ENCODE measurements at places on chromosomes 5 and 9.
A peak's percentile ranks its signal among the peaks of the same experiment; 100 is the strongest.

DNA sequence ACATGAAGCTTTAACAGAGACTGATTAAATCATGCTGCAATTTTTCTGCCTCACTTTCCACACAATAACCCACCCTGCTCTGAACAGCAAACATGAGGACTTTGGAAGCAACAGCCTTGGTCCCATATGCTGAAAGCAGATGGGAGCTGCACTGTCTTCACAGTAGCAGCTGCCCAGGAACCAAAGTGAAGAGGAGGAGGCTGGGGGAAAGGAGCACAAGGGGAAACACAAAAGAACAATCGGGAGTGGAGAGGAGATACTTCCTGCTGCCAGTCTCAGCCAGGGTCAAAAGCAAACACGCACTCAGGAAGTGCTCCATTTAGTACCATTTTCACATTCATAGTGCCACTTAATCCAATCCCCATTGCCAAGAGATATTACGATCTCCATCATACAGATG is 183.3 kb upstream of the PUM3 start:
- no peak for DNase-seq

DNA sequence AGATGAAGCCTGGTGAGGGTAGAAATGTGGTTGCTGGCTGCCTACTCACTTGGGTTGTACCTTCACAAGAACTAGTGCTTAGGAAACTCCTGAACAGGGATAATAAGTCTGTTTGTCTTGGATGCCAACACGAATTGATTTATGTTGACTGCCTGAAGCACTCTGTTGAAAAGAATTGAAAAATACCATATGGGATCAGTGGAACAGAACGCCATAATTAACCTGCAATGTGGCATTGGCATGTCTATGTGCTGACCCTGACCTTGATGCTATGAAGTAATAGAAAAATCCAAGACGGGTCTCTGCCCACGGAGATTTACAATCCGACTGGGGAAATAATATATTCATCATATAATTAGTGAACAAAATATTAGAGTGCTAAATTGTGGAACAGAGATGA is 10.5 kb downstream of the LIX1 start:
- no peak for DNase-seq

DNA sequence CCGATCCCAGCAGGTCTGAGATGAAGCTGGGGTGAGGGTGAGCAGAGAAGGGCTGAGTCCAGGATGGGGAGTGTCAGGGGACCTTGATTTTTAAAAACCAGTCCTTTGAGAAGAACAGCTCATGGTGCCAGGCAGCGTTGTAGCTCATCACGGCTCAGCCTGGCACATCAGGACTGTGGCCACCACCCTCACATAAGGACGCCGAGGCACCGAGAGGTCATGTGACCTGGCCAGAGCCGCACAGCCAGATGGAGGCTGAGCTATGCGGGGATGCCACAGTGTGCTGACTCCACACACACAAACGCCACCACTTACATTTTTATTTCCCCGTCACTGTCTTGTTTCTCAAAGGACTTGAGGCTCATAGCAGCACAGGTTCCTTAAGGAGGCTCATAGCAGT is 32.9 kb upstream of the CEP72 start:
- no peak for DNase-seq

DNA sequence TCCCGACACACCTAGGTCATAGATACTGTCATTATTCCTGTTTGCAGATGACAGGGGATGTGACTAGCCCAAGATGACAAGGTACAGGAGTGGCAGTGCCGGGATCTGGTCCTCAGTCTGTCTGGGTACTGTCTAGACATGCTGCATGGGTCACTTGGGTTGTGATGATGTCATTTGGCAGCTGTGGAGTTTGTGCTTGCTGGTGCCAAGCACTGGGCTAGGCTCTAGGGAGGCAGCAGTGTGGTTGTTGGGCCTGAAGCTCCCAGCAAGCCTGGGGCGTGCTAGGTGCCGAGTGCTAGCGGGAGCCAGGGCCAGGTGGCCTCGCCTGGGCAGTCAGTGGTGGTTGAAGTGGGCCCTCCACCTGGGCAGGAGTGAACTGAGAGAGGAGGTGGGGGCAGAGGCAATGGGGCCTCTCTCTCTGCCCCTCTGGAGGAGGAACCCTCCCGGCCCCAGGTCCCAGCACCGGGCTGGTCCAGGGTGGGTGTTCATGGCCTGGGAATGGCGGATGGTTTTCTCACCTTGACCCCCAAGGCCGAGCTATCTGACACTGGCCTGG is 8.8 kb upstream of the ASB6 start:
- DNase-seq = no peak

GRCh38 chr9:134209731-134210311 is 45.5 kb upstream of the RNU6ATAC start:
- DNase-seq = no peak

DNA sequence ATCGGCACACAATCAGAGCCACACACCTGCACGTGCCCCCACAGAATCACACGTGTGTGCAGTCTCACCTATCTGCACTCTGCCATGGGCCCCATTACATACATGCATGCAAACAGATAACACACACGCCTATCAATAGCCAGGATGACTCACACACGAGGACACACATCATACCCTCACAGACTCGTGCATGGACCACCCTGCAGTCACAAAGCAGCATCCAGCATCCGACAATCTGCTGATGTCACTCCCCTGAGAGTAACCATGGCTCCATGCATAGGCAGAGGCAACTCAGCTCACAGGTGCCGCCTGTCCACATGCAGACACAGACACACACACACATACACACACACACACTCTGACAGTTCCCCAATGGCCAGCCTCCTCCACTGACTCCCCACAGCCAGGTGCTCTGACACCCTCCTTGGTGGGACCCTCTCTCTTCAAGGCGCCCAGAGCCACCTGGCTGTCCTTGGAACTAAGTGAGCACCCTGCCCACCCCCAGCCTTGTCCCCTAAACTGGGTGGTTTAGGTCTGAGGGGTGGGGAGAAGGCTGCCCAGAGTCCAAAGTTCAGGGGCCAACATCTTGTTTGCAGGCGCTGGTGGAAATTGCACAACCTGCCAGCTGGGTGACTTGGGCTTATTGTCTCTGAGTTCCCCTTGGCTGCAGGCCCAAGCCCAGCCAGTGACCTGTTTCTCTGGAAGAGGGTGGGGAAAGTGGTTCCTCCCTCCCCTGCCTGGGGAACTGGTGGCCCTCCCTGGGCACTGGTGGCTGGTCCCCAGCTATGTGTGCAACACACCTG is 34.6 kb upstream of the NEK6 start:
- peak; percentile 50 for DNase-seq

DNA sequence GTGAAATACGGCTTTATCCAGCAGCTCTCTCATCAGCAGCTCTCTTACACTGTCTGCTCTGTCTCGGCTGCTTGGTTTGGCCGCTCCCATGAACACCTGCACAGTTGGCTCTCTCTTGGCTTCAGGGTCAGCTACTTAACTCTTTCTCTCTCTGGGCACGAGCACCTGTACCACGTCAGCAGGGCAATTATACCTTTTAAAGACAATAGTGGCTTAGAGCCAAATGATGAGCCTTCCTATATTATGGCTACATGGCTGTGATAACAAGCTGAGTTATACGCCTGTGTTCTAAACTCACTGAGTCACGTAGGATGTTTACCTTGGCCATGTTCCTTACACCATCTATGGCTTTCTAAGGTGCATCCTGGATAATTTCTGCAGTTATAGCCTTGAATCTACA is 69.2 kb upstream of the CTNND2 start:
- no peak for DNase-seq

DNA sequence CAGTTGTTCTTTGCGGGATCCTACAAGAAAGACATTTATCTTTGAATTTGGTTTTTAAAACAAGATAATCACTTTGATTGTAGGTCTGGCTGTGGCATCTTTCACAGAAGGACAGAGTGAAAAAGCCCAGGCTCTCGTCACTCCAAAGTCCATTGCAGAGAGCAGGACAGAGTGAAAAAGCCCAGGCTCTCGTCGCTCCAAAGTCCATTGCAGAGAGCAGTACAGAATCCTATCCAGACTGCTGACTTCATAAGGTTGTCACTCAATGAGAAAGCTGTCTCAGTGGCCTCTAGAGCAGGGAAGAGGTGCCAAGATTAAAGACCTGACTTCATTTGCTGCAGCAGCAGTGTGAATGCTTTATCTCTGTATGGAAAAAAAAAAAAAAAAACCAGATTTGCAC is 16.3 kb upstream of the GPX8 start:
- DNase-seq = no peak

- DNase-seq = no peak
These were observed 36.5 kb upstream of the HSPA9 start for GRCh38 chr5:138611678-138612218.

DNA sequence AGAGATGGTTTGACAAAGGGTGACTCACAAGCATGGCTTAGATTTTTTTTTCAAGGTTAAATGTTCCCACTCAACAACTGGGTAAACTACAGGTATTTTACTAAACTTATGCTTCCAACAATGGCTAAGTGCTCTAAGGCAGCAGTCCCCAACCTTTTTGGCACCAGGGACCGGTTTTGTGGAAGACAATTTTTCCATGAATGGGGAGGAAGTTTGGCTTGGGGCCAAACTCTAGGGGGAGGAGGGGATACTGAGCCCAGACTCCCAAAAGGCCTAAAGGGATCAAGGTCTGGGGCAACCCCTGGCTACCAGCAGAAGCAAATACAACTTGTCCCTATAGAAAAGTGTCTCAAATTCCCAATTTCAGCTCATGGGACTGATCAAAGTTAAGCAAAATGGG is 32.0 kb upstream of the HSD17B3 start:
- DNase-seq = no peak

DNA sequence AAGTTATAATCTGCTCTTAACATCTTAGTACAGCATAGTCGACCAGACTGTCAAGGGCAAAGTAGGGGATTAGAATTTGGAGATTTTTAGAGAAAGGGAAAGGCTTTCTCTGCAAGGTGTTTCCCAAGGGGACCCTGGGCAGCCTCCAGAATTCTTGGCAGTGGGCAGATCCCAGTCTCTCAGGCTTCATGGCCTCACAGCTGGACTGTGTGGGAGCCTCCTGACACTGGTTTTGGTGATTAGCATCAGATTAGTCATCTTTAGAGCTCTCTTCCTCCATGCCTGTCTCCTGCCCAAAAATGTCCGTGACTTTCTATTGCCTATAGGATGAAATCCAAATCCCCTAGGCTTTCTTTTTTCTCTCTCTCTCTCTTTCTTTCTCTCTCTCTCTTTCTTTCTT is 370.7 kb downstream of the ZSWIM6 start:
- DNase-seq = no peak

DNA sequence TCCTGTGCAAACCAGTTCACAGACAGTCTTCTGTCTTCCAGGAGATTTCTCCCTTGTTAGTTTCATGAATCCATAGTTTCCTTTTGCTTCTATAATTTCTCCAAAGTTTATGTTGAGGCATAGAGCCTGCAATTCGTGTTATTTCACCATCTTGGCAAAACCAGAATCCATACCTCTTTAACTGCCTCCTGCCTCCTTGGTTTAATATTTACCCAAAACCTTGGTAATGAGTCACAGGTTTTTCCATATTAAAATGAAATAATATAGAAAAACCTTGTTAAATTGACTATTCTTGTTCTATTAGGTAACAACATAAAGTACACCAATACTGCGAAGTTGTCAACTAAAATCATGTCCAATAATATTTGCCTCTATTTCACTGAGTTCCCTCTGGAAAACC is 459.7 kb downstream of the HINT1 start:
- DNase-seq = no peak

GRCh38 chr9:3863686-3864085 is 337.9 kb upstream of the RFX3 start:
- DNase-seq = no peak

DNA sequence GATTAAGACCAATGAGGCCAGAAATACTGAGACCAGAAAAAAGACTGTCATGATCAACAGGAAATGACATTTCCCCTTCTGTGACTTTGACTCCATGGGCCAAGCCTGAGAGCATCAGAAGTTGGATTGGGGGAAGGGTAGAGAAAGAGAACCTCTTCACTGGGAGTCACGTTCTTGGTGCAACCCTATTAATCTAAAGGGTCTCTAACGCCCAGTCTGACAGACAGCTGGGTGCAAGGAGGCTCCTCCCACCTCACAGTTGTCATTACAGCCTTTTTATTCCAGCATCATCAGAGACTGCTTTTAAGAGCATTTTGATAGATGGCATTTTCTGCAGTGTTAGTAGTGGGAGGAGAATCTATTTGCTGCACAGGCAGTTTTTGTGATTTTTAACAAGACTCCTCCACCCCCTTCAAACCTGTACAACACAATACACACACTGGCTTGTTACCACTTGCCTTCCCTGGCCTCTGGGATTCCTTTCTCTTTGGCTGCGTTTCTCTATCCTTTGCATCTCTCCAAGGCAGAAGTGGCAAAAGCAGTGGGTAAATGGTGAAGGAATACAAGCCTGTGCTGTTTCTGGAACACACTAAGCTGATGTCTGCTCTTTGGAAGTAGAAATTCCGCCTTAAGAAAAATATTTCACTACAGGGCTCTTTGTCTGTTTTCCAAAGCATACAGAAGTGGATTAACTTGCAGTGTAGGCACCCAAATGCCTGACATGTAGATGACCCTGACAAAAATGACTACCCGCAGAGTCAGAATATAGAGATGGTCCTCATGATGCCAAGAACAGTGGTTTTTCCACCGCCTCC is 310.4 kb upstream of the ZNF608 start:
- DNase-seq = no peak

All from hippocampal formation (tissue), 2 donors.